ENCODE measurements at places on chromosomes 12 and 14. TPM values are rescaled to one million over a fixed set of nuclear protein-coding genes. Genes with fewer than 3 reads are reported as not detected.

PKP2 gene
- 3.4 TPM for total RNA-seq

CPNE6 gene
- not detected for total RNA-seq

TAS2R43 gene
- 1.3 TPM for total RNA-seq

C1QL4 gene
- total RNA-seq = not detected

LHX5 gene
- total RNA-seq = not detected

TTC6 gene
- 0.19 TPM for total RNA-seq

ARHGEF40 gene
- total RNA-seq = 2.9 TPM

TAS2R8 gene
- not detected for total RNA-seq

KRT79 gene
- not detected for total RNA-seq

MYO1H gene
- not detected for total RNA-seq

TEX52 gene
- total RNA-seq = not detected

C12orf50 gene
- not detected for total RNA-seq

EML1 gene
- total RNA-seq = 41.6 TPM

CLEC4A gene
- total RNA-seq = not detected

MLXIP gene
- total RNA-seq = 26.1 TPM

SLC10A1 gene
- not detected for total RNA-seq

GPX2 gene
- total RNA-seq = not detected

TMEM119 gene
- total RNA-seq = under 0.01 TPM

DIO2 gene
- not detected for total RNA-seq

ACSM4 gene
- total RNA-seq = not detected

SLC15A4 gene
- total RNA-seq = 28.8 TPM

PCBP2 gene
- total RNA-seq = 457 TPM

CINP gene
- 57.2 TPM for total RNA-seq

TM7SF3 gene
- 91.0 TPM for total RNA-seq

IL26 gene
- not detected for total RNA-seq

PAH gene
- not detected for total RNA-seq

IKZF4 gene
- 0.67 TPM for total RNA-seq

MSI1 gene
- total RNA-seq = not detected

RPAP3 gene
- total RNA-seq = 18.2 TPM

RERG gene
- not detected for total RNA-seq

WNT5B gene
- total RNA-seq = 0.33 TPM

VRTN gene
- not detected for total RNA-seq

RHEBL1 gene
- total RNA-seq = 1.3 TPM

CCDC198 gene
- total RNA-seq = not detected

GNB3 gene
- total RNA-seq = 2.9 TPM

TMCC3 gene
- 16.0 TPM for total RNA-seq

C1S gene
- 0.48 TPM for total RNA-seq

DAO gene
- not detected for total RNA-seq

LALBA gene
- not detected for total RNA-seq

GPR162 gene
- total RNA-seq = 3.4 TPM

C14orf39 gene
- total RNA-seq = under 0.01 TPM

INHBC gene
- total RNA-seq = not detected

CFAP54 gene
- 15.0 TPM for total RNA-seq

PZP gene
- total RNA-seq = 0.98 TPM

SYNDIG1L gene
- total RNA-seq = not detected

KRT85 gene
- total RNA-seq = not detected

NANOG gene
- not detected for total RNA-seq

GPRC5A gene
- total RNA-seq = 5.0 TPM

OTX2 gene
- total RNA-seq = not detected

TMEM132C gene
- not detected for total RNA-seq

NUAK1 gene
- total RNA-seq = 116 TPM

FERMT2 gene
- total RNA-seq = 99.6 TPM

EML5 gene
- under 0.01 TPM for total RNA-seq

Data from vein endothelial cell (primary cell).